Non-pigmented ciliary epithelial cell (primary cell): ENCODE measurements at places on chromosomes 2 and 18.

GRCh38 chr18:59839246-59839645 lies 60.5 kb upstream of the PMAIP1 start:
- DNase-seq = no peak

- DNase-seq = no peak
Observed at GRCh38 chr2:190698895-190699294, 50.0 kb downstream of the NAB1 start.

GRCh38 chr2:241803387-241804325 lies 5.3 kb upstream of the NEU4 start:
- DNase-seq = no peak

DNA sequence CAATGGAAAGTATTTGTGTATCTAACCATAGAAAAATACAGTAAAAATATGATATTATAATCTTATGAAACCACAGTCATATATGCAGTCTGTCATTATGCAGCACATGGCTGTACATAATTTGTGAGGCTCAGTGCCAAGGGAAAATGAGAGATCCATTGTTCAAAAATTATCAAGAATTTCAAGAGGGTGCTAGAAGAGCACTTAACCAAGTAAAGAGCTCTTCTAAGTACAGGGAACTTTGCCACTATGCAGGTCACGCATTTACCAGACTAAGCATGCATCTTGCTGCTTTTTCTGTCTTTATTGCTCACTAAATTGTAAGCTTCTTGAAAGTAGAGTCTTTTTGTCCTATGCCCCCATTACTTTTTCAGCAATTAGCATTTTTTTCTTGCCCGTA lies 438.0 kb downstream of the LRP1B start:
- no peak for DNase-seq

- DNase-seq = no peak
Observed at GRCh38 chr2:8536686-8537561, 144.9 kb upstream of the ID2 start.

DNA sequence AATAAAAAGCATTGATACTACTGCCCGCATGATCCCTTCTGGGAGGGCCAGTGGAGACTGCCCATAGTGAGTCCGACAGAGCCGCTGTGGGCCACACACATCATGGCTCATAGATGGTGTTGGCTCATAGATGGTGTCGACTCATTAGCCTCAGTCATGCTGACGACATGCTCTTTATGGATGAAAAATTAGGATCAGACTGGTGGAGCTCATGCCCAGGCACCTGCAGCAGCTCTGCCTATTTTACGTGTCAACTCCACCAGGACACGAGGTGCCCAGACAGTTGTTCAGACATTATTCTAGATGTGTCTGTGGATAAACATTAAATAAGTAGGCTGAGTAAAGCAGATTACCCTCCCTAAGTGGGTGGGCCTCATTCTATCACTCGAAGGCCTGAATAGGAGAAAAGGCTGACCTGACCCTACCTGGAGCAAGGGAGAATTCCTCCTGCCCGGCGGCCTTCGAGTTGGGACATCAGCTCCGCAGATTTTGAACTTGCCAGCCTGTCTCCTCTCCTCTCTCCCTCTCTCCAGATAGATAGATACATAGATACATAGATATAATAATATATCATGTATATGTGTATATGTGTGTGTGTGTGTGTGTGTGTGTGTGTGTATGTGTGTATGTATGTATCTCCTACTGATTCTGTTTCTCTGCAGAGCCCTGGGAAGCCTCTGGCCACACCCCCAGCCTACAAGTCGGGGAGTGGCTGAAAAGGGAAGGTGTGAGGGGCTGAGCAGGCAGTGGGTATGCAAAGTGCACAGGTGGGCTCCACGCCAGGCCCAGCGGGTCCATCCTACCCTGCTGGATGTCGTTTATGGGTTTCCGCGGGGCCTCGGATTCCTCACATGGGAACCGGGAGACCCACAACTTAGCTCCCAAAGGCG lies 13.6 kb upstream of the TEX51 start:
- no peak for DNase-seq

GRCh38 chr2:64753399-64753798 lies 99.7 kb upstream of the SERTAD2 start:
- no peak for DNase-seq

DNA sequence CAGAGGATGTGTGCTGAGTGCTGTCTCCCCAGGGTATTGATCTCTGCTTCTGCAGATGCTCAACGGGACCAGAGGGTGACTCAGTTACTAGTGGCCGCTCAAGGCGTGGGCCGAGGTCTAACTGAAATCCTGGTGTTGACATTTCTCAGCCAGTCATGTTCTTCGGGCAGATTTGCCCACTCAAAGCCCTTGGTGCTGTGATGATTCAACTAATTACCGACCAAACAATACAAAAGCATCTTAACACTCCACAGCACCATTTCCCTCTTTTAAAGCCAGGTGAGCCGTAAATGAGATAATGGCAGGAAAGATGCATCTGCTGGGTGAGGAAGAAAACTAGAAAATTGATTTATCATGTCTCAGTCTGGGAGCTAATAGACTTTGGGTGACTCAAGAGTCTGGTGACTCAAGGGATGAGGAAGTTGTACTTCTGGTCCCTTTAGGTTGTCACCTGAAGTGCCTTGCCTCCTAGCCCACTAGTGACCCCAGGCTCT lies 32.7 kb upstream of the PRLH start:
- peak; percentile 24 for DNase-seq

DNA sequence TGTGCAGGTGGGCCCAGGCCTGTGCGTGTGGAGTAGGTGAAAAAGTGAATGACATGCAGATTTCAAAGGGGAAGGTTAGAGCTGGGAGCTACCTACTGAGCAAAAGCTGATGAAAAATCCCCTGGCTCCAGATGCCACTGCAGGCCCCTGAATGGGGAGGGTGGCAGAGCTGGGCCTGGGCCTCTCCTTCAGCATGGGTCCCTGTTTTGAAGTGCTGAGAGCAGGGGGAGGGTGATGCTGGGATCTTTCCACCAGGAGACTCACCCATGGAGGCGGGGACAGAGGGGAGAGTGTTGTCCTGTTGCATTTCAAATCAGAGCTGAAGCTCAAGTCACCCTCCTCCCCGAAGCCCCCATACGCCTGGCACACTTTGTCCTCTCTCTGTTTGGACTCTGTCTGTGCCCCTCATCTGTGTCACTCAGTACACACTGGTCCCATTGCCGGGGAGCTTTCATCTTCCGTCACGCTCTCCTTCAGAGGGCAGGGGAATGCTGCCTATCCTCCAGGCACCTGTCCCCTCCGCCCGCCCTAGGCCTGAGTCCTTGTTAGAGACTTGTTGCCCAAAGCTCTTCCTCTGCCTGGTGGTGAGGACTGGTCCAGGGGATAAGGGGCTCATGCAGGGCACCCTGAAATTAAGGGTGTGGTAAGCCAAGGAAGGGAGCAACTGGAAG lies 206.6 kb downstream of the HAUS1 start:
- DNase-seq = no peak

DNA sequence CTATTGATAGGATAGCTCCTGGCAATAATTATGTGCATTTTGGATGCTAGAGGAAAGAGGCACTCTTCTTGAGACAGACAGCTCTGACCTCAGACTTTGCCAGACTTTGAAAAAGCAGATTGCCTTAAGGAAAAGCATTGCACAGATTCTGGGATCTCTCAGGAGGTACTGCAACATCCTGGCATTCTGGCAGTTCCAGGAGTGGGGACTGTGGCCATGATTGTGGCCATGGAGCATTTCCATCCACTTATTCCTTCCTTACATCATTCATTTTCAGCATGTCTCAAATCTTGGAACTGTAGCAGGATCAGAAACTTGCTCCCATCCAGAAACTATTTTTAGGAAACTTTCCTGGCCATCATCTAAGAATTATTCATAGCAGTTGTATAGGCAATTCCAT lies 144.9 kb upstream of the FOSL2 start:
- DNase-seq = no peak
